ENCODE measurements at places on chromosomes 11 and 22.

DNA sequence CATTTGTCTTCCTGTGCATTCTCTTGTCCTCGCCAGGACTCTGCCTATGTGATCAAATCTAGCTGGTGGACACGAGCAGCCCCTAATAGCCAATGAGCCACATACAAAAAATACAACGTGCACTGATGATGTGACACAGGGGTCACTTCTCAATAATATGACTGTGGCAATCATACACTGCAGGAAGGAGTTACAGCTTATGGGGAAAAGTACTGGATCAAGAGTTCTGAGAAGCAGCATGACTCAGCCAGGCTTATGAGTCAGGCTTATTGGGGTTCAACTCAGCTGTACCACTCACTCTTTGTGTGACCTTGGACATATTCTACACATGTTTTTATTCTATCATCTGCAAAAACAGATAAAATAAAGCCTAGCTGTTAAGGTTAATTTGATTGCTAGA is 889.4 kb upstream of the TENM4 start:
- DNase-seq: no peak

DNA sequence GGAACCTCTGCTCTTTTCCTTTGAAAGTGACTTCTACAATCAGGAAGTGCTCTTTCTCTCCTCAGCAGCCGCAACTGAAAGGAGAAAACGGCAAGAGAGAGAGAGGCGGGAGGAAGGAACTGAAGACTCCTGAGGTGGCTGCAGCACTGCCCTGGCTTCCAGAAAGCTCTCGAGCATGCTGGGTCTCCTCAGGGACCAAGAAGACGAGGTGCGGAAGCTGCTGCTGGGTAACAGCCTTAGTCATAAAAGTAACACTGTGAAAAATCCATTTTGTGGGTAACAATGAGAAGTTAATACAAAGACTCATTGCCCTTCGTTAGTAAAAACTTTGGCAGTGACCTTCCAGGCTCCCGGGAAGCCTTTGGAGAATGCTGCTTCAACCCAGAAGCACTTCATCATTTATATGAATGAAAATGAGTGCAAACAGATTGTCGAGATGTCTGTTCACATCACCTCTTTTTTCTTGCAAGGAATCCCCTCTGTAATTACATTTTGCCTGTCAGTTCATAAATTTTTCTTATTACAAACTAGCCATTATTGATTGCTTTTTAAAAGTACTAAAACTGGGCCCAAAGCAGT is 473.4 kb downstream of the SOX6 start:
- DNase-seq: no peak

DNA sequence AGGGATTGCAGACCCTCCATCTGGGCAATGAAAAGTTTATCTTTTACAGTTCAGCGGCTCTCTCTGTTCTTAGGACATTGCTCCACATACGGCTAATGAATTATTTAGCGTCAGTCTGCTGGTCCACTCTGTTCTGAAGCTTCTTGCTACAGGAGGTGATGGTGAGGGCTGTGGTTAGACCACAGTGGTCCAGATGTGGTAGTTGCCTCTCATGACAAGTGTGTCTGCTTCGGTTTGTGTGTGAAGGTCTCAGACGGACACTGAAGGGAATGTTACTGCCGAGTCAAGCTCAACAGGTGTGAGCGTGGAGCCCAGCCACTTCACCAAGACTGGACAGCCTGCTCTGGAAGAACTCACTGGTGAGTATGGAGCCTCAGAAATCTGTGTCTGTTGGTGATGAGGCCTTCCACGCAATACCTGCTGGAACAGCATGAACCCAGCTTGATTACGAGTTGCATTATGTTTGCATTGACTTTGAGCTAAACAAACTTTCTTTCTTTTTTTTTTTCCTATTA is 220.8 kb downstream of the DBX1 start:
- no peak for DNase-seq

GRCh38 chr11:117535850-117536411 is 208.3 kb downstream of the CEP164 start:
- no peak for DNase-seq

DNA sequence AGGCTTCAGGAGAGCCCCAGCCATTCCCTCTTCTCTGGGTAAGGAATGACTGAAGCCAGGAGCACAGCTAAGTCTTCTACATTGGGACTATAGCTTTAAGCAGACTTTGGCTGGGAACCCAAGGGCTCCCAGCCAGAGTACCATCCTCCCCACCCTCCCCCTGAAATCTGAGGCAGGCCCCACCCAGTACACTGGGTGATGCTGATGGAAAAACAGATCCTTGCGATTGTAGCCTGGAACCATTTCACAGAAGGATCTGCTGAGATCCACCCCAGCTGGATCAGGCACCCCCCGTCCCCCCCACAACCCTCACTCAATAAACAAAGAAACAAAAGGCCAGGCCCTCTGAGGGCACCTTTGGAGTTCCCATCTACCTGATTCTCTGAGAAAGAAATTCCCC is 39.8 kb downstream of the IL18BP start:
- no peak for DNase-seq

DNA sequence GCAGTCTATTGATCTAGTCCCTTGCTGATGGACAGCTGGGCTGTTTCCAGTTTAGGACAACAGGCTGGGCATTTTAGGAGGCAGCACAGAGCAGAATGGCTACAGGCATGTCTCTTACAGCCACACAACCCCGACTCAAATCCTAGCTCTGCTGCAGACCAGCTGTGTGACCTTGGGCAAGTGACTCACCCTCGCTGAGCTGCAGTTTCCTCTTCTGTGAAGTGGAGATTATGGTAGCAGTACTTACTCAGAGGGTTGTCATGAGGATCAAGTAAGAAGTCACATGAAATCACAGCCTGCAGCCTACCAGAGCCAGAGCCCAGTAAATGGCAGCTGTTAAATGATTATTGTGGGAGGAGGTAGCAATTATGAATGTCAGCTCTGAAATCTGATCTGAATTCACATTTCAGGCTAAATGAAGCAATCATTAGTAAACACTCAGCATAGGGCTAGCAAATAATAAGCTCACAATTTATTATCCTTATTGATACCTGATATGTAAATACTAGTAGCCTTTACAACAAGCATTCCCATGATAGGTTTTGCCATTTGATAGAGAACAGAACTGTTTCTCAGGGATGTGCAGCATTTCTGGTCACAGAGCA is 58.9 kb downstream of the MYEOV start:
- DNase-seq: peak; percentile 65

- DNase-seq: no peak
These were observed 2.8 kb upstream of the BARX2 start for GRCh38 chr11:129372609-129373488.

DNA sequence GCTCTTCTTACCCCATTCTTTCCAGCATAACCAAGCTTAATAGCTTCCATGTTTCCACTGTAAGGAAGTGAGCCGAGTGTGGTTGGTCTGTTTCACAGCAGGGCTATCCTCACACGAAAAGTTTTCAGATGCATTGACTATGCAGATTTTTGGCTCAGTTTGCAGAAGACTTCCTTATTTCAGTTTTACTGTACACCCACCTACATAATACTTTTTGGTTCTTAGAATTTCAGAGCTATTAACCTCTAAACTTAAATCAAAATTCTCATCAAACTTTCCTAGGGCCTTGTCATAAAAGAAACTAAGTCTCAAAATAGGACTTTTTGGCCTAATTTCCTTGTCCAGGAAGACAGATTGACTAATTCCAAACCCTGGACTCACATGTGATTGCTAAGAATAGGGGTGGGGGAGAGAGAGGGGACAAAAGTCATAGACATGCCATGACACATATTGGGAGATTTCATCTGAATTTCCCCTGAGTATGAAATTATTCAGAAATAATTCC is 7.3 kb upstream of the EHF start:
- no peak for DNase-seq

DNA sequence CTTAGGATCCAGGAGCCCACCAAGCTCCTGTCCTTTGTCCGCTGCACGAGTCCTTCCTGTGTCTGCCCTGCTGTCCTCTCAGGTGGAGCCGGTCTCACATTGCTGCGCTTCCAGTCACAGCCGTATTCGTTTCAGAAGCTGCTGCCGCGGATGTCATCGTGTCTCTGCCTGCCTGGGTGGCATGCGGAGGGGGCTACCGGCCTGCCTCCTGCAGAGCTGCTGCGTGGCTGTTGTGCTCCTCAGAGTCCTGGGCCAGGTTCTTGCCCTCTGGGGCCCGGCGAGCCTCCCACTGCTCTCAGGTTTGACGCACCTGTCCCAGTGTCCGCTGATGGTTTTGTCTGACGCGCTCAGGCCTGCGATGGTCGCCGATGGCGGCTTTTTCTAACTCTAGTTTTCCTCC is 254.2 kb downstream of the TBC1D22A start:
- DNase-seq: no peak

DNA sequence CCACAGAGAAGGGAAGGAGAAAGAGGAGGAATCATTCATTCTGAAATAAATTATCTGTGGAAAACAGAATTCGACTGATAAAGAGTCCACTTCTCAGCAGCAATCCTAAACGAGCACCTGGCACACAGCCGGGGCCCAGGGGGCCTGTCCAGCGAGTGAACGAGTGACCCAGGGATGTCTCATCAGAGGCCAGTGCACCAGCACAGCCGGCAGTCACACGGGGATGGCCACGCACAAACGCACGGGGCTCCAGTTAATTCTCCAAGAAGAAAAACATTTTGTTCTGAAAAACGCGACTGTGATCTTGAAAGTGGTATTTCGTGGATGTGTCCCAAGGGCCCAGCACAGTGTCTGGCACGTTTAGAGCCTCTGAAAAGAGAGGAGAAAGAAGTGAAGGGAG is 154.6 kb downstream of the BRD1 start:
- DNase-seq: no peak

- DNase-seq: no peak
These were observed 9.5 kb upstream of the DENND5A start for GRCh38 chr11:9274499-9275258.

GRCh38 chr11:23112390-23112789 is 252.1 kb upstream of the CCDC179 start:
- DNase-seq: no peak

GRCh38 chr11:30474151-30474954 is 111.8 kb downstream of the MPPED2 start:
- DNase-seq: no peak

DNA sequence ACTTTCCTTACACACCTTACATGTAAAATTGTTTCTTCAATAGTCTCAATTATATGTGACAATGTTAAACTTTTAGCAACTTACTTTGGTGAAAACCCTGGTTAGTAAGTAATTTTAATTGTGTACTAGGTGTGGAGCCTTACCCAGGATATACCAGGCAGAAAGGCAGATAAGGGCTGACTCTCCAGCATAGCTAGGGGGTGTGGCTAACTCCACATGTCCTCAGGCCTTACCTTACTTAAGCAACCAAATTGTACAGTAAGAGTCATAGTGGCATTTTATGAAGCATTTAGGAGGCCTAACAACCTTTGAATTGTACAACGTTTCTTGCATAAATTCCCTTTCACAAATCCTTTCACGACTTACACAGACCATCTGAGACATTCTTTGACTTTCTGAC is 118.2 kb upstream of the OR9Q1 start:
- no peak for DNase-seq

- DNase-seq: no peak
These were observed at the start of gene PGGHG for GRCh38 chr11:288478-289397. PGGHG (plus strand) TSS chr11:289126; CDS start chr11:289817, 691 bp downstream.

- no peak for DNase-seq
These were observed 88.0 kb downstream of the DLG2 start for GRCh38 chr11:85539029-85539689.

DNA sequence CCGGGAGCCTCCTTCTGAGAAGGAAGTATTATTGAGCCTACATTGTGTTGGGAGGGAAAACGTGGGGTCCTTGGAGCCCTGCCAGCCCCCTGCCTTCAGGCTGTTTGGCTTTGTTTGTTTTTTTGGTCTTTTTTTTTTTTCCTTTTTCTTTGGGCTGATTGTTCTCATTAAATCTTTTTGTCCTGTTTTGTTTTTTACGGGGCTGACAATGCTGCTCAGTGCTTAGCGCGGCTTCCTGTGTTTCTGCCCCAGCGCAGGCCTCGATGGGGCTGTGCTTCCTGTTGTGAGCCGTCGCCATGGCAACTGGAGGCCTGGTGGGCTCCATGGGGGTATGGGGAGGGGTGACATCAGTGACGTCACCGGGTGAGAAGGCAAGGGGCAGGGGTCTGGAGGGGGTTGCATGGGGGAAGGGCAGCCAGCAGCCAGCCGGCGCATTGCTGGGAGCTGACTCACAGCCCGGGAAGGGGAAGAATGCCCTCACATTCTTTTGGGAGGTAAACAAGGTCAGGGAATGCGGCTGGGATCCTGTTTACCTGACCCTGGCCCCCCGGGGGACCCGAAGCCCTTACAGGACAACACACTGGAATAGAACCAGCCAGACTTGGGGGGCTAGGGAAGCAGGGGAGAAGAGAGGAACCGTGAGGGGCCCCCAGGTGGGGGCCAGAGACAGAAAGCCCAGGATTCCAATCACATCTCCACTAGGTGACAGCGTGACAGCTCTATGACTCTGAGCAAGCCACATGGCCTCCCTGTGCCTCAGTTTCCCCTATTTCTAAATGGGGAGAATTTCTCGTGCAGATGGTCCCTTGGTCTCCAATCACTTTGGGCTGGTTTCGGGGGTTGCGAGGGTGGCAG is 22.2 kb upstream of the CBX7 start:
- peak; percentile 86 for DNase-seq

DNA sequence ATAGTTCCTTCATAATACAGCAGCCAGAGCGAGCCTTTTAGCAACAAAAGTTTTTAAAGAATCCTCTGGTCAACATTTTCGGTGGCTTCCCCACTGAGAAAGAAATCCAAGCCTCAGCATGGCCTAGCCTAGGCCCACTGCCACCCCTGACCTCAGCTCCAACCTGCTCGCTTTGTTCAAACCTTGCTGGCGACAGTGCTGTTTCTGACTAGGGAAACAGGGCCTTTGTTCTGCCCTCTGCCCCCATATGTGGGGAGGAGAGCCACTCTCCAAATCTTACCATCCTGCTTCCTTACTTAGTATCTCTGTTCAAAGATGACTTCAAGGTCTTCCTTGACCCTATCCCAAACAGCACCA is 95.8 kb downstream of the CCDC83 start:
- DNase-seq: no peak

- DNase-seq: no peak
These were observed 31.9 kb downstream of the RRAS2 start for GRCh38 chr11:14327116-14327515.

- DNase-seq: no peak
These were observed 15.3 kb upstream of the FADD start for GRCh38 chr11:70187771-70188170.

- no peak for DNase-seq
These were observed 24.2 kb upstream of the OR6X1 start for GRCh38 chr11:123778511-123778910.

GRCh38 chr11:122917311-122917710 is 34.8 kb downstream of the JHY start:
- DNase-seq: no peak

- DNase-seq: no peak
These were observed 5.5 kb downstream of the KIAA0930 start for GRCh38 chr22:45235101-45235777.

- DNase-seq: no peak
These were observed 1039.3 kb downstream of the NTM start for GRCh38 chr11:132409573-132410355.

GRCh38 chr11:69491071-69492031 is 9.9 kb downstream of the LINC01488 start:
- no peak for DNase-seq

All from A549 (cell line).